ENCODE measurements at places on chromosomes 5 and 9.

DNA sequence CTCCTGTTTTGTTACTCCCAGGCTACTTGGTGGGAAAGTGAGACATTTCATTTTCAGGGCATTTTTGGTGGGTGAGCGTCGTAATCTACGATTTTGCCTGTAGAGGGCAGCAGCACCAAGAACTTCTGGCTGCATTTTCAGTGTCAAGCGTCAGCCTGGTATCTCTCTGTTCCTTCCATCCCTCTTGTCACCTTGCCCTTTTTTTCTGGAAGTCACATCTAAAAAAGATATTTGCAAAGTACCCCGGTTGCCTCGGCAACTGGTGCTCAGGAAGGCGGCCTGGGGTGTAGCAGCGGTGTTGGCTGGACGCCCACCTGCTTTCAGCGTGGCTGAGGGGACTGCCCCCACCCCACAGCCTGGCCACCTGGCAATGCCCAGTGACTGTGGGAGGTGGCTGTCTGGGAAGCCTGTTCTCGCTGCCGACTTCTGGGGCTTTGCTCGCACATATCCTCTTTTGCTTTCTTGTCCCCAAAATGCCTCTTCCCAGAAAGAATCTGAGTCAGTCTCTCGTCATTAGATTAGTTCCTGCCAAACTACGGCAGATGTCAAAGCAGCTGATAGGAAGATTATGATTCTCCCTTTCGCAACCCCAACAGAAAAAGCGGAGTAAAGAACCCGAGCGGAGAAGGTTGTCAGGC, 84.5 kb downstream of the ACER2 start:
- peak; percentile 3 for DNase-seq

- no peak for DNase-seq
These were observed 18.6 kb downstream of the B4GALT1 start for GRCh38 chr9:33148367-33149014.

DNA sequence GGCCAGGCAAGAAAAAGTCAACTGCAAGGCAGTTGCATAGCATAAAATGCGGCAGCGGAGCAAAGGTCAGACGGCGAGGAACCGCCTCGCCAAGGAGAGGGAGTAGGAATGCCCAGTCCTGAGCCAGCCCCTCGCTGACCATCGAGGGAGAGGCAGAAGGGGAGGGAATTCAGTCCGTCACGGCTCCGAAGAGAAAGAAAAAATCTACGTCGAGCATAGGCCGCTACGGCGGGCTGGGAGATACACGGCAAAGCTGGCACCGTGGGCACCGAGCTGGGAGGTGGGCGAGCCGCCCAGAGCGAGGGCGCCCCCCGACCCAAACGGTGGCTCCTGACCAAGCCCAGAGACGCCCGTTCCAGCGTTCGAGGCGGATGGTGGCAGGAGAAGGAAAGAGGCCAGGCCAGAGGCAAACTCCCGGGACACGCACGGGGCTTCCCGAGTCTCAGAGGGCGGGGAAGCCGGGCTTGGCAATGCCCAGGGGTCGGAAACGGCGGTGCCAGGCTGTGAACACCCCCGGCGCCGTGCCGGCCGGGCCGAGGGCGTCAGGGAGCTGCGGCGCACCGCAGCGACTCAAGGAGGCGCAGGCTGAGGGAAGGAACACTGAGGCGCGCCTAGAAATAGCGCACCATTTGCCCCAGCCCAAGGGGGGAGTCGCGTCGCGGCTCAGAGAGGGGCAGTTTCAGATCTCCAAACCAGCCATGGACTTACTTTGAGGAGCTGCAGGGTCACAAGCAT, 518 bp downstream of the SPRY4 start:
- DNase-seq = peak; percentile 4

- DNase-seq = no peak
These were observed 92.2 kb upstream of the CKMT2 start for GRCh38 chr5:81140943-81141342.

DNA sequence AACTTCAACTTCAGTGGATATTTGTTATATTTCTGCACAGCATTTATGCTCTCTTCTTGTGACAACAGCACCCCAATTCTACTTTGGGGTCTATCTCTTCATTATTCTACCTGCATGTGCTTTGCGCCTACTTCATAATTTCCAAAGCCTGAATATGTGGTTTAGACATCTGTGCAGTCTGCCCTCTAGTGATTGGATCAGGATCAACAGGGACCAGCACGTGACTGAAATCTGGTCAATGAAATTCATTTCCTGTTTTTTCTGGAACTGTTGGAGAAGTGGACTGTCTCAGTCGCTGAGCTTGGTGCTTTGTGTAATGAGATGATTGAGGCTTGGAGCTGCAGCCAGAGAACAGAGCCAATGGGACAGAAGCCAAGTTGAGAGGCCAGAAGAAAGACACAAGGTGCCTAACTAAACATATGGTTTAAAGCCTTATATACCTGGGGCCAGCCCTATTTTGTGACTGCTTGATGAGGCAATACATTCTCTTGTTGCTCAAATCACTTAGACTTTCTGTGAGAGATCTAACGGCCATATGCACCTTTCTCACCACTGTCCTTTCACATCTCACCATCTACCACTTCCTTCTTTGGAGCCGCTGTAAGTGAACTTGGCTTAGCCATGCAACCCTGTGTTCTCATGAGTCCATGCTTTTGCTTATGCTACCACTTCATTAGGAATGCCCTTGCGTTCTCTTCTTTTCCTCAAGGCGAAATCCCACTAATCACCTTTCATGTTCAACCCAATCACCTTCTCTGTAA, 68.8 kb upstream of the PPP2R2B start:
- DNase-seq = no peak

DNA sequence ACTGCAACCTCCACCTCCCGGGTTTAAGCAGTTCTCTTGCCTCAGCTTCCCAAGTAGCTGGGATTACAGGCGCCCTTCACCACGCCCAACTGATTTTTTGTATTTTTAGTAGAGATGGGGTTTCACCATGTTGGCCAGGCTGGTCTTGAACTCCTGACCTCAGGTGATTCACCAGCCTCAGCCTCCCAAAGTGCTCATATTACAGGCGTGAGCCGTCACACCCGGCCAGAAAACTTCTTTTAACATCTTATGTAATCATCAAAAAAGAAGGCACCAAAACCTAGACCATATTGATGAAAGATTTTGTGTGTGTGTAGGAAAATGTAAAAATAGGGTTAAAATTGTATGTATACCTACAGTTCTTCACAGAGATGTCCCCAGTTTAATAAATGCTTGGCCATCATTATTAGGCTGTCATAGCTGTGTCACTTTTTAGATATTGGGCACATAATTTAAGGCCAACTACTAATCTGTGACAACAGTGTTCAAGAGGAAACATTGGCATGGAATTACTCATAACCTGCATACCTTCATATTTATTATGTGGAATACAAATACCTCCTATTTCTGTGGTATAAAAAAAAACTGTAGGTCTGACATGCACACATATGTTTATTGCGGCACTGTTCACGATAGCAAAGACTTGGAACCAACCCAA, 44.4 kb downstream of the RAD50 start:
- DNase-seq = no peak

DNA sequence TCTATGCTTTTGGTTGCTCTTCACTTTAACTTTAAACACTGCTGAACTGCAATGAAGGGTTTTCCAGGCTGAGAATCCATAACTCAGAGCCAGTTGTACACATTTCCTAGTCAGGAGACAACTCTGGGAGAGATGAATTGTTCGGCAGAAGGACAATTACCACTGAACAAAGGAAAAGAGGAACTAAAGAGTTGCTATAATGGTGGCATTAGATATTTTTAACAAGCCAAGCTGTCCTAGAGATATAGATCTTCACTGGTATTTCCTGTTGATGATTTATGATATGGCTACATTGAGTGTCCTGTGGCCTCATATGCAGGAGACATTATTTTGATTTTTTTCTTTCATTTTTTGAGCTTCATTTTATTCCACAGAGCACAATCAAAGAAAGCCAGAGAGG, 219.1 kb upstream of the PCSK5 start:
- no peak for DNase-seq

DNA sequence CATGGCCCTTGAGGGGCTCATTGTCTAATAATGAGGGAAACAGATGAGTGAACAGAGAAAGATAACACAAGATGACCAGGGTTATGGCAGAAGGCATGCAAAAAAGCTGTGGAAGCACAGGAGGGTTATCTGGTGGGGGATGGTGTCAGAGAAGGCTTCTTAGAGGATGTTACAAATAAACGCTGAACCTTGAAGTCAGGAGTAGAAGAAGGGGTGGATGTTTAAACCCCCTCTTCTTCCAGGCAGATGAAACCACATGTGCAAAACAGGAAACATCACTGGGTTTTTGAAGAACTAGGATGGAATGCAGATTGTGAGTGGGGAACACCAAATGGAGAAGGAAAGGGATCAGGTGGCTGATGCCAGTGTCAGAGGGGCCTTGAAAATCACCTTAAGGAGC, 41.8 kb upstream of the NR5A1 start:
- no peak for DNase-seq

- no peak for DNase-seq
These were observed 17.9 kb downstream of the COL27A1 start for GRCh38 chr9:114172981-114173833.

GRCh38 chr9:126665644-126666035, 51.9 kb downstream of the LMX1B start:
- no peak for DNase-seq

DNA sequence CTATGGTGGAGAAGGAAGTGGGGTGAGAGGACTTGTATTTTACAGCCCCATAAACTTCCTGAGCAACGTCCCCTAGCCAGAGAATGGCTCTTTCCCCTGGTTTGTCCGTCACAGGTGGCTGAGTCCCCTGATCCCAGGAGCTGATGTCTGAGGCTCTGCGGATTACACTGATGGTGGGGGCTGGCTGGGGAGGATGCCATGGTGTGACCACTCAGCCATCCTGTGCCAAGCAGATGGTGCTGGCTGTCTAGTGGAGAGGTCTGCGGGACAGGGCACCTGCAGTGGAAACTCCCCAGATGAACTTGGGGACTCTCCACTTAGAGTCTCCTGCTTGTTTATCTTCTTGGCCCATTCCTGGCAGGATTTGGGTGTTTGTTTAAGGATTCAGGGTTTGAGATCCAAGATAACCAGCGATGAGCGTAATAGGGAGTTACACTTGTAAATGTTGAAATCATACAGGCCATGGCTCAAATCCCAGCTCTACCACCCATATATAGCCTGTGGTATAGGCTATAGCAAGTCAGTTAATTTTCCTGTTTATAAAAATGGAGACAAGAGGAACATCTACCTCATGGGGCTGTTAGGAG, 4.7 kb upstream of the PTGS1 start:
- no peak for DNase-seq

GRCh38 chr5:80389580-80389979, 18.3 kb upstream of the ZFYVE16 start:
- no peak for DNase-seq

DNA sequence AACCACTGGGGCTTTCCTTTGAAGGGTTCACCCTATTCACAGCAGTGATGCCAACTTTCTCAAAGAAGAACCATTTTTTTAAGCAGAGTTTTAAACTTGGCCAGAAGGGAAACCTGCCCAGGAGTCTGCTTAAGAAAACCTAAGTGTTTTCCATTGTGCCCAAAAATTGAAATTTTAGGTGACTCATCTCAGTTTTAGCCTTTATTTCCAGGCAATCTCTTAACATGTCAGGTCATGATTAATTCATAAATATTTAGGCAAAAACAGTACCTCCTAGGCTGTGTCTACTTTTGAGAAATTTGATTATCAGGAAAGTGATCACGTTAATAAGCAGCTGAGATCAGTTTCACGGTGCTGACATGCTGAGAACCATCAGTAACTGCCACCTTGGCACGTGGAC, 61.9 kb downstream of the TLE1 start:
- DNase-seq = no peak

DNA sequence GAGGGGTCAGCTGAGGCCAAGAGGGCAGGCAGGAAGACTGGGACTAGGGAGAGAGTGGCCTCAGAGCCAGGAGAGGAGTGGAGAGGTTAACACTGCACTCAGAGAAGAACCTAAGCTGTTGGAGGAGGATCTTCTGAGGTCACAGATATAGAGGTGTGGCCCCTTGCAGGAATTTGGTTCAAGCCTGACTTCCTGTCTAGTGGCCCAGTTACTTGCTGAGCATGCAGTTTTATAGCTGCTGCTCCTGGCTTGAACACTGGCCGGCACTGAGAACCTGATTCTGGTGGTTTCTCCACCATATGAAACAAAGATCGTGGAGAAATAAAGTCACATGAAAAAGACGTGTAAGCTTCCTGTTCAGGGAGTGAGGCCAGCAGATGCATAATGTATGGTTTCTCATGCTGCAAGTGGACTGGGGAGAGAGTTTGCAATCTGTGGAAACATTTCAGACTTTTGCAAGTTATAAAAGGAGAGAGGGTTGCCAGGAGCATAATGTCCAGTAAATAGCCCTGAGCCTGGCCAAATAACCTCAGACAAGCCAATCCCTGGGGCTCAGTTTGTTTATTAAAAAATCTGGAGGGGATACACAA, 82.6 kb downstream of the GALNT10 start:
- no peak for DNase-seq

DNA sequence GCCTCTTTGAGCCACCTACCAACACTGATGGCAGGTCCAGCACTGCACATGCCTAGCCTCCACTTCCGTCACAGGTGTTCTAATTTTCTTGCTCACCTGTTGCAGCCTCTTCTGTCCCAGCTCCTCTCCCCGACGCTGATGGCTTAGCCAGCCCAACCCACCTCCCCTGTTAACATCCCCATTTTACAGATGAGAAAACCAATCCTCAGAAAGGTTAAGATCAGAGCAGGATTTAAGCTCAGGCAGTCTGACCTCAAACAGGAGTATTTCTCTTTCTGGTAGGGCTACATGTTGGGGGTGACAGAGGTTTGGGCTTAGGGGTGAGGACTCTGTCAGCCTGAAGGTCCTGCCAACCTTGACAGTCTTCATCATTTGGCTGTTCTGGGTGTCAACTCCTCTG, 74.5 kb upstream of the PITX1 start:
- no peak for DNase-seq

DNA sequence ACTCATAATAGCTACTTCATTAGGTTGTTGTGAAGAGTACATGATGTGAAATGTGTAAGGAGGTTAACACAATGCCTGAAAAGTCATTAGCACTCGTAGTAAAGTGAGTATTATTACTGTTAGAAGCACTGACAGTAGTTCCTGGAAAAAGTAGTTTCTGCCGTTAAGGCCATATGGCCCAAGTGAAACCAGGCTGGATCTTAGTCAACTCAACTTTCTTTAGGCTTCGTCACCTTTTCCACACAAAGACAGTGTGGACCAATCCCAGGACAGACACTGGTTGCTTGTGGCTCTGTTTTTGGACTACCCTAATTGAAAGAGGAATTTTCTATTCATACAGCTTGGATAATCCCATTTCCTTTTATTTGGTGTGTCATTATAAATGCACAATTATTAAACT, 29.4 kb upstream of the CKMT2 start:
- no peak for DNase-seq

DNA sequence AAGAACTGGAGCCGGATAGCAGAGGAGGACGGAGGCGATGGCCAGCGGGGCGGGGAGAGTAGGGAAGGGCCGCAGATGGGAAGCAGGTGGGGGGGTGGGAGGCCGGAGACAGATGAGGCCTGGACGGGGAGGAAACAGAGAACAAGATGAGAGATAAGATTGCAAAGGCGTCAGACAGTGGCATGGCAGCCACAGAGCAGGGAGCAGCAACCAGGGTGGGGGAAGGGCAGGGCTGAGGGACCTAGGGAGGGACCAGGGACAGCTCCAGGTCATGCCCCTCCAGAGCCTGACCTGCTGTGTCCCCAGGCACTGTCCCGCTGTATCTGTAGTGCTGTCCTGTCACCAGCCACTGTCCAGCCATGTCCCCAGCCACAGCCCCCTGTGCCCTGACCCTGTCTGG, 49.6 kb upstream of the LMX1B start:
- no peak for DNase-seq

GRCh38 chr5:54859316-54859715, 126.1 kb downstream of the ESM1 start:
- DNase-seq = no peak

Measured in T follicular helper cell (primary cell).